Fibroblast of lung (primary cell): ENCODE measurements at places on chromosomes 16 and 17. TPM values are rescaled to one million over a fixed set of nuclear protein-coding genes. Genes with fewer than 3 reads are reported as not detected.

PRSS27 gene
- total RNA-seq = 1.0 and 1.2 TPM in 2 replicates

C17orf50 gene
- not detected in 2 replicates for total RNA-seq

SOX8 gene
- under 0.01 TPM in 1 of 2 replicates, not detected in the other for total RNA-seq

KRT222 gene
- under 0.01 and 0.33 TPM in 2 replicates for total RNA-seq

KRTAP1-5 gene
- total RNA-seq = 0.17 TPM in 1 of 2 replicates, not detected in the other

GEMIN4 gene
- 7.4 and 10.0 TPM in 2 replicates for total RNA-seq

GINS2 gene
- total RNA-seq = 0.26 and 1.8 TPM in 2 replicates

ARL4D gene
- total RNA-seq = 46.4 and 60.6 TPM in 2 replicates

CDH13 gene
- 21.1 and 27.6 TPM in 2 replicates for total RNA-seq

CCR7 gene
- under 0.01 TPM in 1 of 2 replicates, not detected in the other for total RNA-seq

- H3K36me3 ChIP-seq = no peaks in the 10 kb centered on the region
- H3K4me3 ChIP-seq = no peak overlapping the region
- H3K27me3 ChIP-seq = no peaks in the 10 kb centered on the region
- no peaks in the 10 kb centered on the region for H3K4me1 ChIP-seq
- H3K27ac ChIP-seq = no peak overlapping the region
These were observed 29.2 kb downstream of the HS3ST2 start for GRCh38 chr16:22843122-22843521.

DNA sequence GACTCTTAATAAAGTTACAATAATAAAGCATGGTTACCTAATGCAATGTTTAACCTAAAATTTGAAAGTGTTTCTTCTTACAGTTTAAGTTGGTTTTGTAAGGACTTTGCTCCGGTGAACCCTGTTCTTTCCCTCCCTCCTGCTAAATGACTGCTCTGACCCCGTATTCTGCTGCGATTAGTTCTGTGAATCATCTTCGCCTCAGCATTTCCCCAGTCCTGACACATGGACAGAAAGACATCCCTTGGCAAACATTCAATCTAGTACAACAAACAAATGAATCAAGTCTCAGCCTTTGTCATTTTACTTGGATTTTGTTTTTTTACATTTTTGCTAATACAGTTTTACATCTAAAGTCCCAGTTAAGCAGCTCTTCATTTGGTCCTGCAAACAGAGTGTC, 15.4 kb downstream of the KCNJ2 start:
- H3K27me3 ChIP-seq = no peaks in the 10 kb centered on the region
- no peak overlapping the region for H3K4me3 ChIP-seq
- no peak overlapping the region for H3K27ac ChIP-seq
- no peaks in the 10 kb centered on the region for H3K4me1 ChIP-seq
- DNase-seq = peak; percentile 60

- H3K27me3 ChIP-seq = no peaks in the 10 kb centered on the region
- no peak overlapping the region for H3K27ac ChIP-seq
- peaks cover 3% of the 10 kb centered on the region for H3K4me1 ChIP-seq
- DNase-seq = peak; percentile 27
- H3K36me3 ChIP-seq = no peaks in the 10 kb centered on the region
These were observed 30.0 kb downstream of the IL21R start for GRCh38 chr16:27431773-27432532.

DNA sequence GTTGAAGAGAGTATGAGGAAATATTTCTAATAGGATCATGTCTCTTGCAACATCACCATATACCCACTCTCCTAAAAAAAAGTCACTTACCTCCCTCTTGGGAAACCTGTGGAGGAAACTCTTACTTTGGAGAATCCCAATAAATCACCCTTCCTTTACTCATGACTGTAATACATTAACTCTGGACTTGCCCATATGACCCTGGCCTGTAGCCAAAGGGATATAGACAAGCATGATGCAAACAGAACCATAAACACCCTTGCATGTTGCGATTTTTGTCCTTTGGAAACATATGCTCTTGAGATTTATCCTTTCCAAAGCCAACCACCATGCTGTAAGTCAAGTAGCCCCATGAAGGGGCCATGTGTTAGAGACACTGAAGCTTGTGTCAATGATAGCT, 19.5 kb downstream of the CDH11 start:
- H3K27ac ChIP-seq = no peak overlapping the region
- H3K36me3 ChIP-seq = no peaks in the 10 kb centered on the region
- H3K4me1 ChIP-seq = peaks cover 4% of the 10 kb centered on the region
- H3K4me3 ChIP-seq = no peak overlapping the region

- no peaks in the 10 kb centered on the region for H3K4me1 ChIP-seq
- H3K4me3 ChIP-seq = no peak overlapping the region
- DNase-seq = no peak
- H3K27me3 ChIP-seq = no peaks in the 10 kb centered on the region
These were observed 8.6 kb downstream of the CX3CL1 start for GRCh38 chr16:57380671-57381462.

- no peak for DNase-seq
- H3K4me3 ChIP-seq = no peak overlapping the region
- H3K36me3 ChIP-seq = no peaks in the 10 kb centered on the region
These were observed 18.0 kb downstream of the SLFN12L start for GRCh38 chr17:35519439-35519838.

GRCh38 chr16:1592446-1592845, 19.4 kb downstream of the IFT140 start:
- no peaks in the 10 kb centered on the region for H3K36me3 ChIP-seq
- DNase-seq = no peak
- H3K27ac ChIP-seq = no peak overlapping the region
- no peaks in the 10 kb centered on the region for H3K4me1 ChIP-seq
- H3K27me3 ChIP-seq = no peaks in the 10 kb centered on the region

DNA sequence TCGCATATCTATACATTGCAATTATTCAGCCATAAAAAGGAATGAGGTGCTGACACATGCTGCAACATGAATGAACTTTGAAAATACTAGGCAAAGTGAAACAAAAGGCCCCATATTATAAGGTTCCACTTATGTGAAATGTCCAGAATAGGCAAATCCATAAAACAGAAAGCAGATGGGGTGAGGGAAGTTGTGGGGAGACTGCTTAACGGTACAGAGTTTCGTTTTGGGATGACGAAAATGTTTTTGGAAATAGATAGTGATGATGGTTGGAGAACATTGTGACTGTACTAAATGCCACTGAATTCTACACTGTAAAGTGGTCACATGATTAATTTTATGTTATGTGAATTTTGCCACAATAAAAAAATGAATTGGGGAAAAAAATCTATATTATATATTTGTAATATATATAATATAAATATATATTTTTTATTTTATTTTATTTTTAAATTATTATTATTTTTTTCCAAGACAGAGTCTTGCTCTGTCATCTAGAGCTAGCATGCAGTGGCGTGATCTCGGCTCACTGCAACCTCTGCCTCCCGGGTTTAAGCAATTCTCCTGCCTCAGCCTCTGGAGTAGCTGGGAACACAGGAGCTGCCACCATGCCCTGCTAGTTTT, 4.2 kb upstream of the GNA13 start:
- H3K27me3 ChIP-seq = no peaks in the 10 kb centered on the region
- DNase-seq = no peak
- H3K36me3 ChIP-seq = no peaks in the 10 kb centered on the region
- H3K4me1 ChIP-seq = peaks cover 7% of the 10 kb centered on the region
- H3K27ac ChIP-seq = no peak overlapping the region

DNA sequence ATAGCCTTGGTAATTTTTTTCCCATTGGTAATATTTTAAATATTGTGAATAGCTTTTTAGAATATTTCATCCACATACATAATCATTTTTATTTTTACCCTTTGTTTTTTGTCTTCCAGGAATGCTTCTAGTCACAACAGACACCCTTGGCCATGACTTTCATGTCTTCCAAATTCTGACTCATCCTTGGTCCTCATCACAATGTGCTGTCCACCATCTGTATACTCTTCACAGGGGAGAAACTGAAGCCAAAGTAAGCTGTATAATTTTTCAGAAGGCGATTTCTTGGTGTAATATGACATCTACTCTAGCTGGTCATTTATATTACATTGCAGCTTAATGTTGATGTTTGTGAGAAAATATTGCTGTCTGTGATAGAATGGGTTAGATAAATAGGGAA, 269.4 kb downstream of the BCAS3 start:
- H3K4me3 ChIP-seq = no peak overlapping the region
- H3K4me1 ChIP-seq = peaks cover 4% of the 10 kb centered on the region
- no peaks in the 10 kb centered on the region for H3K36me3 ChIP-seq
- H3K27me3 ChIP-seq = no peaks in the 10 kb centered on the region

DNA sequence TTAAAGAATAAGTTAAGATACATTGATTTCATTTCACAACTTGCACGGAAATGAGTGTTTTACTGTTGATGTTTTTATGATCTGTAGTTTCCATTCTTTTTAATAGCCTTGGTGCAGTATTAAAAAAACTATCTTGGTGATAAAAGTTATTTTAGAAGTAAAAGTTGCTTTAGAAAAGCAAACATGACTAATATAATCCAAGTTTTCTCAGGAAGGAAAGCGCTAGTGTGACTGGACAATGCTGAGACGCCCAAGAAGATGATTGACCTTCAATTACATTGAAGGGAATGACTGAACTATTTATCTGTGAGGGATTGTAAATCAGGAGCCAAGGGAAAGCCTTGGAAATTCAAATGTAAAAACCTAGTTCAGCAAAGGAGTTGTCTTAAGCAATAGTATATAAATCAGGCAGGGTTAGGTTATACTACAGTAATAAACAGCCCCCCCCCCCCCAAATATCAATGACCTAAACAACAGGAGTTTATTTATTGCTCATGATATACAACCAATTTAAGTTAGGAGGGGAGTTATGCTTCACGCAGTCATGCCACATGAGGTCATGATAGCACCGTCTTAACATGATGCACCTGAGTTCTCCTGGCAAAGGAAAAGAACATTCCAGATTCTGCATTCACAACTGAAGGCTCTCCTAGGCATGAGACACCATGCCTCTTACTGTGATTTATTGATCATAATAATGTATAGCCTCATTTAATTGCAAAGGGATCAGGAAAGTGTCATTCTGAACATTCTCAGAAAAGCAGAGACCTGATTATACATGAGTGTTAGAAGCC, 443.8 kb downstream of the CDH13 start:
- H3K27me3 ChIP-seq = no peaks in the 10 kb centered on the region
- no peaks in the 10 kb centered on the region for H3K36me3 ChIP-seq
- no peak for DNase-seq
- H3K4me3 ChIP-seq = no peak overlapping the region
- H3K27ac ChIP-seq = no peak overlapping the region

- no peaks in the 10 kb centered on the region for H3K36me3 ChIP-seq
- no peaks in the 10 kb centered on the region for H3K27me3 ChIP-seq
- no peak for DNase-seq
- H3K4me3 ChIP-seq = no peak overlapping the region
These were observed 102.3 kb downstream of the GSG1L start for GRCh38 chr16:27961296-27961620.

- peaks cover 5% of the 10 kb centered on the region for H3K4me1 ChIP-seq
- no peaks in the 10 kb centered on the region for H3K27me3 ChIP-seq
- no peak overlapping the region for H3K27ac ChIP-seq
- no peak overlapping the region for H3K4me3 ChIP-seq
These were observed 27.9 kb downstream of the GABARAPL2 start for GRCh38 chr16:75593825-75594820.

DNA sequence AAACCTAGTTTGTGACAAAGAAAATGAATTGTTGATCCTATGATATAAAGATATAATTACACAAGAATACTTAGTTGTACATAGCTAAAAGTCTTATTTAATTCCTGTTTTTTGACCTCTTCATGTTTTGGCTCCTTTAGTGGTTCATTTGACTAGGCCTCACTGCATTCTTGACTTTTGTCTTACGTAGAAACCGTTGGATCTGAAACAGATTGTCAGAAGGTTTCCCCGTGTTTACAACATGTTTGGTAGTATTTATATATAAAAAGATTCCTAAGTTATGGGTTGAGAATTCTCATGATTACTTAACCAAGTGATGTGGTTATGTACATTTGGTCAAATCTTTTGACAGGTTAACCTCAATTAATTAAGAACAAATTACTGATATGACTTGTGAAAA, 162.8 kb downstream of the BCAS3 start:
- H3K4me1 ChIP-seq = no peaks in the 10 kb centered on the region
- no peak overlapping the region for H3K4me3 ChIP-seq
- no peaks in the 10 kb centered on the region for H3K27me3 ChIP-seq
- no peak overlapping the region for H3K27ac ChIP-seq
- H3K36me3 ChIP-seq = no peaks in the 10 kb centered on the region

DNA sequence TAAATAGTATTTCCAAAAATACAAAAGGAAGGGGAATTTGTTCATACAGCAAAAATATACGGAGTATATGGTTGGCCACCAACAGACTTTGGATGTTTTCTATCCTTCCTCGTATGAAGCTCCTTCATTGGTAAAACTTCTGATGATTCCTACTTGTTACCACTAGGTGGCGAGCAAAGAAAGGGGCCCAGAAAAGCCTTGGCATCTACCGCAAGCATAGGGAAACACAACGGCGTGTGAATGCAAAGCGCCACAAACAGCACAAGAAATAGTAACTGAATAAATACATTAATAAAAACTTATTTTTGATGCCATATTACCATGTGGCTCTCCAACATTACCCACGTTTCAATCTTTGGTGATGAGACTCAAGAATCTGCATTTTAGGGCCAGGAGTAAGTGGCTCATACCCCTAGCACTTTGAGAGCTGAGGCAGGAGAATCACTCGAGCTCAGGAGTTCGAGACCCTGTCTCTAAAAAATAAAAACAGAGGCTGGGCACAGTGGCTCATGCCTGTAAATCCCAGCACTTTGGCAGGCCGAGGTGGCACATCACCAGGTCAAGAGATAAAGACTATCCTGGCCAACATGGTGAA, 34.5 kb downstream of the YWHAE start:
- no peaks in the 10 kb centered on the region for H3K27me3 ChIP-seq
- H3K27ac ChIP-seq = no peak overlapping the region
- DNase-seq = peak; percentile 68

GRCh38 chr16:88978608-88979346, 1.8 kb upstream of the CBFA2T3 start:
- H3K36me3 ChIP-seq = no peaks in the 10 kb centered on the region
- no peak overlapping the region for H3K4me3 ChIP-seq
- H3K27me3 ChIP-seq = no peaks in the 10 kb centered on the region

- H3K4me3 ChIP-seq = no peak overlapping the region
- no peaks in the 10 kb centered on the region for H3K27me3 ChIP-seq
- H3K36me3 ChIP-seq = no peaks in the 10 kb centered on the region
- DNase-seq = no peak
These were observed 56.8 kb downstream of the MED13 start for GRCh38 chr17:62008294-62008693.

- H3K27me3 ChIP-seq = no peaks in the 10 kb centered on the region
- H3K36me3 ChIP-seq = peaks cover 7% of the 10 kb centered on the region
- no peak overlapping the region for H3K4me3 ChIP-seq
- H3K4me1 ChIP-seq = peaks cover 4% of the 10 kb centered on the region
- no peak overlapping the region for H3K27ac ChIP-seq
These were observed 7.5 kb downstream of the ARHGAP23 start for GRCh38 chr17:38435795-38436194.
